Activated CD8-positive, alpha-beta memory T cell treated with anti-CD3 and anti-CD28 coated beads, Interleukin-2, amount 50 U/mL, for 4 hours (primary cell): ENCODE measurements at places on chromosomes 6 and 20.

- peak; percentile 44 for DNase-seq
Observed at GRCh38 chr6:13453771-13454251, 33.6 kb downstream of the GFOD1 start.

GRCh38 chr20:16544949-16545348 is 28.3 kb downstream of the KIF16B start:
- no peak for DNase-seq

DNA sequence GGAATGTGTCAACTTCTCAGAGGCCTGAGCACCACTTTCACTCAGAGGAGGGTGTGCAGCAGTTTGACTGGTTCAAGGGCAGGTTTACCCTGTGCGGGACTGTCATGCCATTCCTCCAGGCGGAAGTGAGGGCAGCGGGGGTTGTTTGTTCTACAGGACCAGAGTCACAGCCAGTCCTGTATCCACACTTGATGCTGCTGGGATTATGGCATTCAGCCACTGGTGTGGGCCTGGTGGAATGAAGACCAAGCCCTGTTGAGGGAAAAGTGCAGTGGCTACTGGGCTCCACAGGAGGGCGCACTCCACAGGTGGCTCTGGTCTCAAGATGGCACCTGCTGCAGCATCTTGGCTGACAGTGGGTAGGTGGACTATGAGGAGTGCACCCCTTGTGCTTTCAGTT is 14.8 kb downstream of the SEMG2 start:
- no peak for DNase-seq

DNA sequence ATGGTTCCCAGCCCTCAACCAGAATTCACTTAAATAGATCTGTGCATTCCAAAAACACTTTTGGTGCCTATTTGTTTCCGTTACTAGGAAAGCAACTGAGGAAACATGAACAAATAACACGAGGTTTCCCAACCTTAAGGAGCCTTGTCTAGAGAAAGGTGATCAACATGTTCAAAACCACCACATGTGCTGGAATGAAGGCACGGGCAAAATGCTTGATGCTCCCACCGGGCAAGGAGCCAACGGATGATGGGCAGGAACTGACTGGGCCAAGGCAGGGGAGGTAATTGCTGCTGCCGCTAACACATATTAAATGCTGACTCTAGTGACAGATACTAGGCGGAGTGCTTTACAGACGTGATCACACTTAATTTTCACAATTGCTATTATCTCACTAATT is 2.5 kb downstream of the MYLK4 start:
- no peak for DNase-seq

DNA sequence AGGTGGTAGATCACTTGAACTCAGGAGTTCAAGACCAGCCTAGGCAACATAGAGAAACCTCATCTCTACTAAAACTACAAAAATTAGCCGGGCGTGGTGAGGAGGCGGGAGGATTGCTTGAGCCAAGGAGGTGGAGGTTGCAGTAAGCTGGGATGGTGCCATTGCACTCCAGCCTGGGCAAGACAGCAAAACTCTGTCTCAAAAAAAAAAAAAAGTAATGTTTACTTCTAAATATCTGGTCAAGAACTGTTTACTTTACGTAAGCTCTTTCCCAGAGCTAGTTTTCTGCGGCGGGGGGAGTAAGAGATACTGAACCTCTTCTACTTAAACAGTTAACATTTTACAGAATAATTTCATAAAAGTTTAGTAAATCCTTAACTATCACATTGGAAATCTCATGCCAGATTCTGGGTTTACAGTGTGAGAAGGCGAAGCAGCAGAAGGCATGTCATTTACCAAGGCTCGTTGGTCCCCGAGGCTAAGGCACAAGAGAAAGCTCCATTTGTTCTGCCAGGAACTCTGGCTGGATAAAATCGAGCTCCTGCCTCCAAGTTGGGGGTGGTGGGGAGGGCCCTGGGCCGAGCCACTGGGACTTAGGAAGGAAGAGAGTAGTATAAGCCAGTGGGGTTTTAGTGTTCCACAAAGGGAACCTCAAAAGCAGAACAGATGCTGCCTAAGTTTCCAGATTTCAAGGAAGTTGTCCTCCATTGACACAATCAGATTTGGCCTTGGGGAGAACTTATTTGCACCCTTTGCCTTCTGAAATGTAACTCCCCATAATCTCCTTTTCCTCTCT is 41.7 kb downstream of the ARFGEF2 start:
- DNase-seq: no peak

- no peak for DNase-seq
Observed at GRCh38 chr20:13771853-13772453, 12.8 kb downstream of the ESF1 start.

- DNase-seq: no peak
Observed at GRCh38 chr6:34587325-34587724, 31.2 kb upstream of the SPDEF start.

DNA sequence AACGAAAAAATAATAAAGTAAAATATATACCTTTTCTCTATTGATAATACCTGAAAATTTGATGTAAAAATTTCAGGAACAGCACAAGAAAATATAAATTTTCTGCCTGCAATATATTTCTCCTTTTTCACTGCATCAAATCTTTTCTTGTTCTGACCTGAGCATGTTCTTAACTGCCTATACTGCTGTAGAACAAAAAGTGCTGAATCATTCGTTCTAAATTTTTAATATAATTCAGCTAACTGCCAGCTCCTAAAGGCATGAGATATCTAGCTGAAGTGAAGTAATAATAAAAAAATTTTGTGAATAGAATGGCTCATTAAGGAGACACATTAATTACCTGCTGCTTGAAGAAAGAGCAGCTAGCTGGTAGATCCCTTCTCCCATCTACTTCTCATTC is 188.6 kb upstream of the FKBP1C start:
- no peak for DNase-seq

DNA sequence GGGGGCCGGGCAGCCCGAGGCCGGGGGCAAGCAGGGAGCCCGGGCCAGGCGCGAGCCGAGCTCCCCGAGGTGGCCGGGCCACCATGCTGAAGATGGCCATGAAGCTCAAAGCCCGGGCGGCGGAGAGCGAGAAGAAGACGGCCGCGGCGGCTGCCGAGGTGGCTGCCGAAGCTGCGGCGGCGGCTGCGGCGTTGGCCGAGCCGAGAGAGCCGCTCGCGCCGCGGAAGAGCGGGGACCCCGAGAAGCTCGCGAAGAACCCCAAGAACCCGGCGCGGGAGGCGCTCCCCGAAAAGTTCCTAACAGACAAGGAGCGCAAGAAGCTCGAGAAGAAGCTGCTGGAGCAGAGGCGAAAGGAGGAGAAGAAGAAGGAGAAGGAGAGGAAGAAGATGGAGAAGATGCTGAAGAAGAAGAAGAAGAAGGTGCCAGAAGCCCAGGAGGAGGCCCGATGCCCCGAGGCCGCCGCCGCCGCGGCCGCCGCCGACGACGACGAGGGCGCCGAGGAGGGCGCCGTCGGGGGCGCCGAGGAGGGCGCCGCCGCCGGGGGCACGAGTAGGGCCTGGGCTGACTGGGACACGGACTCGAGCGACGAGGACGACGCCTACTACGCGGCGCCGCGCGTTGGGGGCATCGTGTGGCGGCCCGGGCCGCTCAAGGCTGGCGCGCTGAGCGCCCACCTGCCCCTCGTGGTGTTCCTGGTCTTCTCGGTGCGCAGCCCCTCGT is 37.4 kb downstream of the GNAS start:
- peak; percentile 59 for DNase-seq

DNA sequence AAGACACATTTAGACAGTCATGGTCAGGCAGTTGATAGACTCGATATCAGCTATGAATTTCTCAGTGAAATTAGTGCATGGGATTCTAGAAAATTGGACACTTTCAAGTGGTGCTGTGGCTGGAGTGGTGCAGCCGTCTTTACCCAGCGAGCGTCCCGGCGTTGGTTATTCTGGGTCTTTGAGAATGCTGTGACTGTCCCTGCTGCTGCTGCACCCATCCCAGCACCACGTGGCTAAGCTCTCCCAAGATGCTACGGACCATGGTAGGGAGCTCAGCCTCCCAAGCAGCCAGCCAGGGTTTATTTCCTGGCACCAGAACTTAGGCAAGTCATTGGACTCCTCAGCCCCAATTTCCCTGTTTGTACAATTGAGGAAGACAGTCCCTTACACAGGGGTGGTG is 147.2 kb upstream of the RPS6KA2 start:
- DNase-seq: no peak

- DNase-seq: no peak
Observed at GRCh38 chr6:33729059-33729458, 17.6 kb upstream of the UQCC2 start.

DNA sequence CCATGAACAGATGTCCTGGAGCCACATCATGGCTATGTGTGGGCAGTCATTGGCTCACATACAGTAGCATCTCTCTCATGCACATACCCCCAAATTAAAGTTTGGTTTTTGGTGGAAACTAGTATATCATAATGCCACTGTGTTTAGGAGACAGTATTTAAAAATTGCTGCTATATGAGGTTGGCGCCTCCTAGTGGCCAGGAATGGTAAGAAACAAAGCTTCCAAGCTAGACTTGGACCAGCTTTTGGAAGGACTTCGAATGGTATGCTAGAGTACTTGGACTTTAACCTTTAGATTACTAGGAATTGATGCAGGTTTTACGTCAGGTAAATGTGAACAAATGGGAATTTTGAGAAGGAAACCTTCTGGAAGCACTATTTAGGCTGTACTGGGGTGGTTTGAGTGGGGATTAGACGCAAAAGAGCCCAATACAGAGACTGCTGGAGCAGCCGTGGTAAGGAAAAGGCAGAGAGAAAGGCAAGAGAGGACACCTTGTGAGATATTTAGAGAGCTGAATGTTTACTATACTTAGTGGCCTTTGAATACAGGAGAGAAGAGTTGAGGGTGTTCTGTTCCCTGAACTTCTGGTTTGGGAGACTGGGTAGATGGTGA is 23.8 kb downstream of the PRSS35 start:
- peak; percentile 26 for DNase-seq

DNA sequence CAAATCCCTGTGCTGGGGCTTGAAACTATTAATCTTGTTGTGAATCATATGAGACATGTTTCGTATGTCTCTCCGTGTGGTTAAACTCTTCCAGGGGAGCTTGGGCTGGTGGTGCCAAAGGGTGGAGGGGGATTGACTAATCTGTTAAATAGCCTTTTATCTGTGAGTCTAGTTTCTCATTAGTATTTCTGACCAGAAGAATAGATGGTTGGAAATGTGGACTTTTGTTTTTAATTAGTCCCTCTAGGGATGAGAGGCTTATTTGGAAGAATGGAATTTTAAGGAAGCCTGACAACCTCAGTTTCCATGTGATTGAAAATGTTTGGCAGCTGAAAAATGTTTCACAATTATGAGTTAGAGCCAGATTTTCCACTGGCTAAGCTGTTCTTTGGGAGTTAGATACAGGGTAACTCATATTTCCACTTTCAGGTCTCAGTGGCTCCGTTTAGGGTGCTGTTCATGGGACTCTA is 117.3 kb downstream of the BCKDHB start:
- DNase-seq: no peak

GRCh38 chr20:19047951-19048296 is 164.5 kb upstream of the SLC24A3 start:
- DNase-seq: no peak

DNA sequence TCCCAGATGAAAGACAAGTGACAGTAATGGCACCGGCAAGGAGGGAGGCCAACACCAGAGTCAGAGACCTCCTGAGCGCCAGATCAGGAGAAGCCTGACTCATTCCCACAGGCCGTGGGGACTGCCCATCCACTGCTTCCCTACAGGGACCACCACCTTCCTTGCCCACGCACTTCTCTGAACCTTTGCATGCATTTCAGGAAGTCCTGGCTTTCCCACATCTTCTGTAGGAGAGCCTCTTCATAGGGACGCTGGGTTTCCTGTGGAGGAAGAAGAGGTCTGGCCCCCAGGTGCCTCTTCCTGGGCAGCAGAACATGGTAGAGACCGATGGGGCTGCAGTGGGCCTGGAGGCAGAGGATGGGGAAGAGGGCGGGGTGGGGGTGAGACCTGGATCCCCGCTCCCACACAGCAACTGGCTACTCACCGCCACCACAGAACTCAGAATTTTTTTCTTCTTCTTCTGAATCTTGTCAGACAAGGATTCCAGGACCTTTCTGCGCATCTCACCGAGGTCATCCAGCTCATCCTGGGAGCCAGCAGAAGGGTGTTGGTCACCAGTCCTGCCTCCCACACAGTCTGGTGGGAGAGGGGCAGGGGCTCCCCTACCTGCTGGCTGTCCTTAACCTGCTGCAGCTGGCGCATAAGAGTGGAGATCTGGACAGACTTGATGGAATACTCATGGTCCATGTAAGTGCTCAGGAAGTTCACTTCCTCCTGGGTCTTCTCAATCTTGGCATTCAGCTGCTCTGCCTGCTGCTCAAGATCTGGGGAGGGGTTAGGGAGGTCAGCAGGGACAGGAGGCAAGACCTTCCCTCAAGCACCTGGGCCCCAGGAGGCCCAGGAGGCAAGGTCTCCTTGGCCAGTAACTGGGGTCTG is 13.7 kb downstream of the C20orf96 start:
- no peak for DNase-seq

- DNase-seq: peak; percentile 74
Observed at GRCh38 chr6:99868074-99868702, 125.8 kb downstream of the MCHR2 start.

DNA sequence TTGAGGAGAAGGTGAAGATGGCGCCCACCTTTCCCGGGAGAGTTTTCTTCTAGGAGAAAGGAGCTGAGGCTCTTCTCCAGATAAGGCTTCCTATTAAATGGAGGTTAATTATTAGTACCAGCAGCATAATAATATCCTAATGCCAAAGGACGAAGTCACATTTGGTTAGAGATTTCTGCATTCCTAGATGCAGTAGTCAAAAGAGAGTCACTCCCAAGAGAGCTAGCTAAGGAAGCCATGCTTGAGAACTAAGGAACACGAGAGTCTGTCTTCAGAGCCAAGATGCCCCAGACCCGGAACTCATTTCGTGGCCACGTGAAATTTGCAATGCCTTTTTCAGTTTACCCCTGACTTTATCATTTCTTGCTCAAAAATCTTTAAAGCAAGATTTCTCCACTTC is 132.7 kb downstream of the TSHZ2 start:
- DNase-seq: no peak

DNA sequence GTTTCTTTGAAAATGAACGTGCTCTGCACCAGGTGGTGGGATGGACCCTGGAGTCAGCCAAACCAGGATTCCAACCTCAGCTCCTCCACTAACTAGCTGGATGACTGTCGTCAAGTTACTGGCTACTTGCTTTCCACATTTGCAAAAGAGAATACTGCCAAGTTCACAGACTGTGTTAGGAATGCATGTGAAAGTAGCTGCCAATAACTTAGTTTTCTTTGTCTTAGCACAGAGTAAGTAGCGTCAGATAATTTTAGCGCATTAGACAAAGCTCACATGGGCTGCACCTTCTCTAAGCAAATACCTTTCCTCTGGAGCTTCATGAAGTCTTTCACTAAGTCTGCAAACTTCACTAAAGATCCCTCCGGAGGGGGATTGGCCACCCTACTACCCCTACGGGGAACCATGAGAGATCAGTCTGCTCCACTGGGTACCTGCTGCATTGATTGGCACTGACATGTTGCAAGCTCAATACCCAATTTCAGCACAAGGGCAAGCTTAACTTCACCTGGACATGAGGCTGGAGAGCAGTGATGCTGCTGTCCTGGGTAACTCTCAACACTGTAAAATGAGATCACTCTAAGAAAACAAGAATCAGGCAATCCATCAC is 113.9 kb downstream of the MBOAT1 start:
- DNase-seq: no peak
